Choroid plexus epithelial cell (primary cell): ENCODE measurements at places on chromosomes 11 and 22.

DNA sequence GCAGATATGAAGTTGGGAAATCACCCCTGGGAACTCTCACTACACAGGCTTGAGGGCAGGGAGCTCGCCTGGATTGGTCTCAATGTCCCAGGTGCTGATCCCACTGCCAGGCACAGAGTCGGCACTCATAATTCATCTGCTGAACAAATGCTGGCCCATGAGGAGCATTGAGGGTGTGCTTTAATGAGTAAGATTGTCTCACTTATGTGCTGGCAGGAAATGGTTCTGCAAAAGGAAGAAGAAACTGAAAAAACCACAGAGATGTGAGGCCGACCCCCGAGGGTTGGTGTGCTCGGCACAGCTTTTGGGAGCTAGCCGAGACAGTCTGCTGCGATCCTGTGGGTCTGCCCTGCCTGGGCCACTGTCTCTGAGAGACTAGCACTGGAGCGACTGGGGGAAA lies 9.4 kb downstream of the PLAAT2 start:
- DNase-seq, result peak; percentile 50

- peak; percentile 88 for DNase-seq
Observed at GRCh38 chr11:36186340-36187175, 102.7 kb downstream of the COMMD9 start.

DNA sequence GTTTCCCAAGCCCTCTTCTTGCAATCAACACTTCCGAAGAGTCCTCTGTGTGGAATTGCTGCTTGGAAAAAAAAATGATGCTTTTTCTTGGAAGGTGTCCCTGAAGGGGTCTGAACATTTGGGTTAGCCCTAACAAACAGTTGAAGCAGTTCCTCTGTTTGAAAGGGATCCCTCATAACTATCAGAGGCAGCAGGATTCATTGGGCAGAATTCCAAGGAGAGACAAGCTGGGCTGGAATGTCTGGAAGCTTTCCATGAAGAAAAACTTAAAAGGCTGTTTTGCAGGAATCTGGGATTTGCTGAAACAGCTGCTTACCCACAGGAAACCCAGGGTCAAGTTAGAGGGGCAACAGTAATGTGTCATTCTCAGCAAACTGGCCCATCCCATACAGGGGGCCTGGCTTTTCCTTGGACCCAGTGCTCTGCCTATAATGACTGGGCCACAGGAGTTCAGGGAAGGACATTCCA lies 3.1 kb downstream of the CSNK2A3 start:
- DNase-seq, result peak; percentile 43

DNA sequence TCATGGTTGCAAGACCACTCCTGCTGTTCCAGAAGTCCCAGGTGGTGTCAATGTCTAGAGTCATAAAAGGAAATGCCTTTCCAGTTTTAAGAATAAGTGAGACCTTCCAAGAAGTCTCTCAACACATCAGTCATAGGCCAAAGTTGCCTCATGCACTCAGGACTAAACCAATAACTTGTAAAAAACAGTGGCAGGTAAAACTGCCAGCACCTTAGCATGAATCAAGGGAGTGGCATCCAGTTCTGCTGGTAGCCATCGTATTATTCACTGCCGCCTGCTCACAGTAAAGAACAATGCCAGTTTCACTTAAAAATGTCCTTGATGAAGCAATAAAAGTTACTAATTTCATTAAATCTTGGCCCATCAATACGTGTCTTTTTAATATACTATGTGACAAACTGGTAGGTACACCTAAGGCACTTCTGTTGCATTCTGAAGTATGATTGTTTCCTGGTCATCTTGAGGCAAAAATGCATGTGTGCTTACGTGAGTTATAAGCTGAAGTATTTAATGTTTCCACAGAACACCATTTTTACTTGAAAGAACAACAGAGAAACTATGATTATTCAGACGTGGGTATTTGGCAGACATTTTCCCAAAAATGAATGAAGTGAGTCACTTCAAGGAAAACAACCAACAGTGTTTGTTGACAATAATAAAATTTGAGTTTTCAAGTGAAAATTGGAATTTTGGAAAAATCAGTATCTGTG lies 125.2 kb upstream of the SNX19 start:
- no peak for DNase-seq

DNA sequence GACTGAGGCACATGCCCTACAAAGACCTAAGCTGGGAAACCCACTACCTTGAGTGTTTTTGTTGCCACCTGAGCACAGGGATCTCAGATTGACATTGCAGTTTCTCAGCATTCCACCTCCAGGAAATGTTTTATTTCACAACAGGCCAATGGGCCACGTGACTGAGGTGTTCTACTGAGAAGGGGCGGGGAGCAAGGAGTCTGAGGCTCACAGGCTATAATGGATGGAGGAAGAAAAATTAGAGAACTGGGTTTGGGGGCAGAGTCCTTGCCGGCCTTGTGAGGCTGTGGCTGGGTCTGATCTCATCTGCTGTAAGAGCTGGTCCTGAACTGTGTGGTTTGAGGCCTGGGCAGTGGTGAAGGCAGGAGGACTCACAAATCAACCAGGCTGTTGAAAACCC lies 40.7 kb downstream of the ZNF202 start:
- no peak for DNase-seq

- no peak for DNase-seq
Observed at GRCh38 chr11:31818425-31818755, 7.3 kb upstream of the PAX6 start.

- no peak for DNase-seq
Observed at GRCh38 chr11:60910281-60910687, 3.7 kb upstream of the TMEM109 start.

GRCh38 chr22:22720201-22720723 lies 75.8 kb downstream of the GGTLC2 start:
- DNase-seq, result peak; percentile 79

GRCh38 chr11:20501252-20501651 lies 98.2 kb upstream of the SLC6A5 start:
- DNase-seq, result no peak

GRCh38 chr11:3867209-3868091 lies 12.0 kb downstream of the STIM1 start:
- peak; percentile 55 for DNase-seq

DNA sequence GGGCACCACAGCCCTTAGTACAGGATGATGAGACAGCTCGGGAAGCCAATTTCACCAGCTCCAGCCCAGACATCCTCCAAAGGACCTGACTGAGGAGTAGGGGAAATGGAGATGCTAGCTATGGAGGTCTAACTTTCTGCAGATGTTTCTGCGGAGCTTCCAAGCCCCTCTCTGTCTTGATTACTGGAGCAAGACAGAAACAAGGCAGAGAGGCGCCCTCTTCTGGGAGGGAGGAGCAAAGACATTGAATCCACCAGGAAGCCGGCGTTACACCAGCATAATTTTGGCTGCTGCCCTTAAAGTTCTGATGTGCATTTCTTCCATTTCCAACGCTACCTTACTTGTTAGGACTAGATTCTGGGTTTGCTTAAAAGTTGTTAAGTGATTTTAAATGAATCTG lies 107.3 kb upstream of the HSD17B12 start:
- peak; percentile 61 for DNase-seq

- peak; percentile 17 for DNase-seq
Observed at GRCh38 chr11:68551223-68551622, 90.7 kb downstream of the PPP6R3 start.

- peak; percentile 81 for DNase-seq
Observed at GRCh38 chr11:76680518-76681425, 10.2 kb upstream of the LRRC32 start.

GRCh38 chr11:93613231-93613831 lies 48.2 kb upstream of the CEP295 start:
- no peak for DNase-seq

DNA sequence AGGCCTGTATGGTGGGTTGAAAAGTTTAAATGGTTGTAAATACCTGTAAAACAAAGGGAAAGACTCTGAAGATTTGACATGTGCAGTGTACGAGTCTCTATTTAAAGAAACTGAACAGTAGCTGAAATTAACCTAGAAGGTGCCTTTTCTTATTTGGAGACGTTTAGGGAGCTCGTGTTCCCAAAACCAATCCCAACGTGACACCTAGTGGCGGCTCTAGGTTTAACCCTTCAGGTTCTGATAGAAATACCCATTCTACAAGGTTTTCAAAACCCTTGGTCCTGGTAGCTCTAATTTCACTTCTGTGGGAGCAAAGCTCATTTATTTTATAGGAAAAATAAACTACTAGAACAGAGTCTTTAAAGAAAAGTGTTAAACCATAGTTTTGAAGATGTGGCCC lies 258.3 kb downstream of the LRRC4C start:
- DNase-seq, result peak; percentile 24

GRCh38 chr11:64996710-64997380 lies at the start of gene BATF2:
Gene BATF2, minus strand, starts transcription at chr11:64996971. Its CDS starts 57 bp downstream, at chr11:64996914.
- peak; percentile 72 for DNase-seq

DNA sequence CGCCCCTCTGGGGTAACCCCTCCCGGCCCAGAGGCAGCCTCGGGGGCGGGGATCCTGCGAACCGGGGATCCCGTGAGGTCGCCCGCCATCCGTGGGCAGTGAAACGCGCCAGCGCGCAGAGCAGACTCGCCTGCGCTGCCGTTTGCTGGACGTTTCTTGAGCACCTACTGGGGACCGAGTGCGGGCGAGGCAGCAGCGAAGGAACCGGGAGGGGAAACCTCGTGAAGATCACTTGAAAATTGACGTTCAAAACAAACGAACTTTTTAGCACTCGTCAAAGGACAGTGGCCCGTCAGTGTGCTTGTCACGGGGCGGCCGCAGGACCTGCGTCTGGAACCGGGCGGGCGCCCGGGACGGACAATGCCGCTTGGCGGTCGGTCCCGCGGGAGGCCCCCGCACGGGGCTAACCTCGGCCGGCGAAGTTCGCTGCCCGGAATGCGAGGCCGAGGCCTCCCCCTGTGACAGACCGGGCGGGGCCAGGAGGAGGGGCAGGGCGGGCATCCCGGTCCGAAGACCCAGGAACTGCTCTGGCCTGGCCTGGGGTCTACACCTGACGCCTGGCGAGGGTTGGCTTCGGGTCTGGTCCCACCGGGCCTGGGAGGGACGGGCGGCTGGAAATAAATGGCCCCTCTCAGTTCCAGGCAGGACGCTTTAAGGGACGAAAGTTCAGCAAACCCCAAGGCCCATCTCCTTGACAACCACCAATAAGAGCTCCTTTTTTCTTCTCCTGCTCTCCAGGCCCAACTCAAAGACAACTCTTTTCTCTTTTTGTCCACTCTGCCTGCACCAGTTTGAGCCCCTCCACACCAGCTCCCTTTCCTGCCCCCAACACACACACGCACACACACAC lies 723 bp upstream of the SCUBE1 start:
- no peak for DNase-seq

DNA sequence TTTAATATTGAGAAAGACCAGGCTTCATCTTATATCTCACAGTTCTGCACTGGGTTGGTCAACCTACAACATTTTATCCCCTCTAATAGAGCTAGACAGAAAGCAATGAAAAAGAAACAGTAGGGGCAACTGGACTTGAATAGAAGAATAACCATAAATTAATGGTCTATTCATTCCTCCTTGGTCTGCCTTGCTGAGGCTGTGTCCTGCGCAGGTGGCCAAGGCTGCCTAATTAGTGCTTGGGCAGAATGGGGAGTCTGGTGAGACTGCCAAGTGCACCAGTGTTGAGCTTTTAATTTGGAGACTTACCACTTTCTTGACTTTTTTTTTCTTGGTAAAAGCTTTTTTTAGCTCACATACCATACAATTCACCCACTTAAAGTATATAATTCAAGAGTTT lies 35.0 kb upstream of the SPON1 start:
- no peak for DNase-seq

DNA sequence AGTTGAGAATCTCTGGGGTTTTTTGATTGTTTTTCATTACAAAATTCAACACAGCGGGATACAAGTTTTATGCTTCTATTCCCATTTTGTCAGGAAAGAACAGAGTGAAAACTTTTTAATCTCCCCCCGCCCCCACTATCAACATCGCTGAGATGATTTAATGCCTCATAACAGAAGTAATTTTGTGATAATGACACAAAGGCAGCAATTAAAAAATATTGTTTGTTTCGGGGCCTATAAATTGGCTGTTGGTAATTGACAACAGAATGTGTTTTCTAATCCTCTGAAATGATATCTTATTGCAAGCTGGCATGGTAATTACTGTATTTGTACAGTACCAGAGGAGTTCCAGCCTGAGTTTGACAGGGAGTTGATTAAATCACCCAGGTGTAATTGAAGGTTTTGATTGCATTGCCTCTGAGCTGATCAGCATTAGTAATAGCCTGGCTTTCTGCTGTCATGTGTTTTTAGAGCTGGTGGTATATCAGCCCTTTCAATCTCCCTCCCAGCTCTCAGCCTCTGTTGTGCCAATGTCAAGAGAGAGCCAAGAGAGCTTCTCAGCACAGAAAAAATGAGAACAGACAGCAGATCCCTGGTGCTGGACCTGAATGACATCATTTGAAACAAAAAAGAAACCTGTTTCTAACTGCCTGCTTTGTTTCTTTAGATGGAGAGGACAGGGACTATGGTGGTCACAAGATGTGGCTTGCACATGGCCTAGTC lies 265.1 kb downstream of the FAM76B start:
- no peak for DNase-seq

- DNase-seq, result peak; percentile 4
Observed at GRCh38 chr11:76419896-76420295, 24.9 kb upstream of the EMSY start.

DNA sequence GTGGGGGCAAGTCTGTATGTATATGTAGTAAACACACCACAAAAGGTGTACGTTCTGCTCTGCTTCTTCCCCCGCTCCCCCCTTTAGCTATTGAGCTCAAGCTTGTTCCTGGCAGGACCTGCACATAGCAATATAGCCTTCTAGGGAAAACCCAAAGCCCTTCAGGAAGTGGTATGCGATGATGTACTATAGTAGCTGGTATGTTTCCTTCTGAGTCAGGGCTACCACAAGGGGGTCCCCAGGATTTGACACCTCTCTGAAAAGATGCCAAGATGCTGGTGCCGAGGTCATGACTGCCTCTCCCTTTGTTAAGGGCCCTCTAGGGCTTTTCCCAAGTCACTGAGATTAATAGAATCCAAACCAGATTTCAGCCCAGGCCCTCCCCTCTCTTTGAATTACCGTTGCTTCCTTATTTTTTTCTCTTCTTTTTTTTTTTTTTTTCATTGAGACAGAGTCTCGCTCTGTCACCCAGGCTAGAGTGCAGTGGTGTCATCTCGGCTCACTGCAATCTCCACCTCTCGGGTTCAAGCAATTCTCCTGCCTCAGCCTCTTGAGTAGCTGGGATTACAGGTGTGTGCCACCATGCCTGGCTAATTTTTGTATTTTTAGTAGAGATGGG lies 268.4 kb downstream of the ETS1 start:
- DNase-seq, result peak; percentile 62

DNA sequence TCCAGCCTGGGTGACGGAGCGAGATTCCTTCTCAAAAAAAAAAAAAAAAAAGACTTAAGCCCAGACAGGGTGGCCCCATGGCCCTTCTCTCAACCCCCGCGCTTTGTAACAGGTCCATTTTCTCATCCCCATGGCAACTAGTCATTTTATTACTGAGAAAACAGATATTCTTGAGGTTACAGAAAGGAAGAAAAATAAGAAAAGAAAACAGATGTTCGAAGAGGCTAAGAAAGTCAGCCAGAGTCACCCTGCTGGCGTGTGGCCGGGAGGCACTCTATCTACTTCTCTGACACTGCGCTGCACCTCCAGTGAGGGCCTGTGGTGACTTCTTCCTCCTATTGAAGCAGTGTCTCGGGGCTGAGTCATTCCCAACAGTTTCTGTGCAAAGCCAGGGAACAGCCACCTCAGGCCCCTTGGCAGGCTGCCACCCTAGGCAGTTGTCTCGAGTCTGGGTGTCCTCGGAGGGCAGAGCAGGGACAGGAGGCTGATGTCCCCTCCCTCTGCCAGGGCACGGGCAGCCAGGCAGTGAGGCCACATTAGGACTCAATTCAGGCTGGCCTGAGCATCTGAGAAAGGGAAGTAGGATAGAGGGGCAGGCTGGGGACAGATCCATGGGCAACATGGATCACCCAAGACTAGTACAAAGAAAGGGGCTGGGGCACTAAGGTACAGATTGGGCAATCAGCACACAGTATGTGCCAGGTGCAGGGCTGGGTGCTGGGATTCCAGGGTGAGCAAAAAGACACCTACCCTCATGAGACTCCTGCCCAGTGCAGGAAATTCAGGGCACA lies 16.4 kb upstream of the SYVN1 start:
- DNase-seq, result peak; percentile 73
